ENCODE measurements at places on chromosomes 11 and 22.

DNA sequence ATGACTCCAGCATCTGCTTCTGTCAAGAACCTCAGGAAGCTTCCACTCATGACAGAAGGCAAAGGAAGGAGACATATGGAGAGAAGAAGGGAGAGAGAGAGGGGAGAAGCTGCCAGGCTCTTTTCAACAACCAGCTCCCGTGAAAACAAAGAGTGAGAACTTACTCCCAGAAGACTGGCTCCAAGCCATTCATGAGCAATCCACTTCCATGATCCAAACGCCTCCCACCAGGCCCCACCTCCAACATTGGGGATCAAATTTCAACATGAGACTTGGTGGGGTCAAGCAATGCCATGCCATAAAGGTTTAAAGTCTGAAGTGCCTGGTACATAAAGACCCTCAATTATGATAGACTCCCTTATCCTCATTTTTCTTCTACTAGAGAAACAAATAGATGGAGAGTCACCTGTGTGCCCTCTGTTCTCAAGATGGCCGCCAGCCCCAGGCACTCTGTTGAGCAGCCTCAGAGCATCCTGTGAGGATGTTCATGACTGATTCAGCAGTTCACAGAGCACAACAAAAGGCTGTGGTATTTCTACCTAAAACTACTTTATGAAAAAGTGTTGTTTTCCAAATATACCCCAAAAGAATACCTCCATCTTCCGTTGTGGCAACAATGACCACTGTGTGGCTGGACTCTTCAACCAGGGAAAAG, 69.0 kb upstream of the CRTAM start:
- DNase-seq: no peak

- peak; percentile 15 for DNase-seq
Observed at GRCh38 chr11:84437071-84437980, 1151.2 kb upstream of the CCDC90B start.

DNA sequence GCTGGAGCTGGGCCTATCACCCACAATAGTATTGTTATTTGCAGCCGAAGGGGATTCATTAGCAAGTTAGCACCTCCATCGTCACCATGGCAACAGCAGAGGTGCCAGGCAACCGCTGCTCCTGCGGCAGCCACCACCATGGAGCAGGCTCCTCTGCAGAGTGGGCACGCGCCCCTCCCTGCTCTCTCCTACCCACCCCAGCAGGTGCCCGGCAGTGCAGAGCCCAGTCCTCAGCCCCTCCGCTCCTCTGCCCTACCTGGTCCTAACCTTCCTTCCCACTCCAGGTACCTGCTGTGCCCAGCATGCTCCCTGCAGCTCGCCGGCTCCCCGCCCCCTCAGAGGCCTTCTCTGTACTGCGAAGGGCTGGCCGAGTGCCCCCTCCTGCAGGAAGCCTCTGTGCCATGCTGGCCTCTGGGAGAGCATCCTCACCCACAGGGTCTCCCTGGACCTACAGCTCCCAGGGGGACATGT, 3.6 kb downstream of the DUSP8 start:
- peak; percentile 15 for DNase-seq

- no peak for DNase-seq
Observed at GRCh38 chr11:69243496-69244200, 50.3 kb upstream of the MYEOV start.

GRCh38 chr11:68113986-68114385, 7.2 kb downstream of the CHKA start:
- no peak for DNase-seq

DNA sequence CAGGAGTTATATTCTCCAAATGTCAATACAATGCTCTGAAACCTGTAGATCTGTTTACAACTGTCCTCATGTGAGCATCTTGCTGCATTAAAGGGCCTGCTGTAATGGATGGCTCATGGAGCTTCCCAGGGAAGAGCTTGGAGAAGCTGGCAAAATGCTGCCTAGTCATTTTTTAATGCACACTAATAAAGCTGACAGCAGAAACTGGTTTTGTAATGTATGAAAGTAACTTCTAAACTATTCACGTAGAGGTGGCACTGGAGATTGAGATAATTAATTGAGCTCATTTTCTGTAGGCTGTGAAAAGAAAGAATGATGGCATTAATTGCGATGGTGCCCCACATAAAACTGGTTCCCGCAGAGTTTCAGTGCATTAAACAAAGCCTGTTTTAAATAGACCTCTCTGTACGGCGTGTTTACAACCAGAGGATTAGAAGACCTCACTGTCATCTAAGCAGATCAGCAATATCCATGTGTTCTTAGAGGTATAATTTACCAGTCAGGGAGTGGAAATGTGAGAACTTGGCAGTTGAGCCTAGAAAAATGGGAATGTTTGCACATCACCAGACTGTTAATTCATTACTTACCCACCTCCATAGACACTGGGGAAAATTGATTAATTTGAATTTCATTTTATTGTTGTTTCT, 16.0 kb downstream of the POLA2 start:
- DNase-seq: no peak

- no peak for DNase-seq
Observed at GRCh38 chr22:42651134-42651533, 1.9 kb upstream of the CYB5R3 start.

- no peak for DNase-seq
Observed at GRCh38 chr11:113505046-113505445, 29.8 kb upstream of the DRD2 start.

GRCh38 chr22:46348099-46348695, 12.7 kb downstream of the TRMU start:
- DNase-seq: no peak

GRCh38 chr22:37599153-37599552, 9.5 kb upstream of the GGA1 start:
- DNase-seq: peak; percentile 70

DNA sequence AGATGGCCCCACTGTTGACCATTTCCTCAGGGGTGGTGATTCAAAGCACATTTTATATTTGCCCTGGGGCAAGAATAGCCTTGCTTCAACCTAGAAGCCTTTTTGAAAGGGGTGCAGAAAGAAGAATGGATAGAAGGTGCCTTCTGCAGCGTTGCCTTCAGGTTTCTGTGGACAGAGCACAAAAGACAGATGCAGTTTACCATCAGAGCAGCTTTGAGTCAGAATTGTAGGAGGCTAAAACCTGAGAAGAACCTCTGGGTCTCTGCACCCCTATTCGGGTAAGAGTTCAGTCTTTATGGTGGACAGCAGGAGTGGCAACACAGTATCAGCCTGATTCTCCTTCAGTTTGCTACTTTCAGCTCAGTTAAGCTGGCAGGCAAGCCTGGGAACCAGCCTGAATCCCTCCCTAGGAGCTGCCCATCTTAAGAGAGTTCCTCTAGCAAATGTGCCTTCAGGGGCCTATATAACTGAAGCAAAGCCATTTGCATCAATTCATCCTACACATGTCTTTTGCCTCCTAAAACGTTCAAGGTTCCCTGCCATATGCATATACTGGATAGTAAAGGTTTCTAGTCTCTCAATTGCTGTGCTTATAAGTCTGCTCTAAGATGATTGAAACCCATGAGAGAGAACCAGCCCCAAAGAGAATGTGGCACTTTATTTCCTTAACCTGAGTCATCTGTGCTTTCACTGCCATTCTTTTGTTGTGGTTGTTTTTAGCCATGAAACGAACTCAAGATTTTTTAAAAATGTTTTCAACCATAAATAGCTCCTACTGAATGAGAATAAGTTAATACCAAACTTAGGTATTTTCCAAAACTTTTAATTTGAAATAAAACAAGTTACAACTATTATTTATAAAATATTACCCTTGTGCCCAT, 123.0 kb downstream of the TRIM44 start:
- no peak for DNase-seq

GRCh38 chr11:10503221-10503620, 37.8 kb downstream of the RNF141 start:
- DNase-seq: no peak

DNA sequence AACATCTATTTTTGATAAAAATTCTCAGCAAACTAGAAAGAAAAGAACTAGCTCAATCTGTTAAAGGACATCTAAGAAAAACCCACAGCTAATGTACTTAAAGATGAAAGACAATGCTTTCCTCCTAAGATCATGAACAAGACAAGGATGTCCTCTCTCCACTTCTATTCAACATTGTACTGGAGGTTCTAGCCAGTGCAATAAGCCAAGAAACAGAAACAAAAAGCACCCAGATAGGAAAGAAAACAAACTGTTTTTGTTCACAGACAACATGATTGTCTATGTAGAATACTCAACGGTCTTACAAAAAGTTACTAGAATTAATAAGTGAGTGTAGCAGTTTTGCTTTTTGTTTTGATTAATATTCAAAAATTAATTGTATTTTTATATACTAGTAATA, 7.8 kb downstream of the CD3D start:
- DNase-seq: no peak

- no peak for DNase-seq
Observed at GRCh38 chr11:15645201-15645600, 530.5 kb downstream of the INSC start.

GRCh38 chr22:24140357-24140756, 40.9 kb upstream of the SUSD2 start:
- no peak for DNase-seq
